ENCODE measurements at places on chromosomes 3 and 15.

GRCh38 chr15:45242289-45242688 lies 9.7 kb upstream of the SLC28A2 start:
- no peak for DNase-seq

DNA sequence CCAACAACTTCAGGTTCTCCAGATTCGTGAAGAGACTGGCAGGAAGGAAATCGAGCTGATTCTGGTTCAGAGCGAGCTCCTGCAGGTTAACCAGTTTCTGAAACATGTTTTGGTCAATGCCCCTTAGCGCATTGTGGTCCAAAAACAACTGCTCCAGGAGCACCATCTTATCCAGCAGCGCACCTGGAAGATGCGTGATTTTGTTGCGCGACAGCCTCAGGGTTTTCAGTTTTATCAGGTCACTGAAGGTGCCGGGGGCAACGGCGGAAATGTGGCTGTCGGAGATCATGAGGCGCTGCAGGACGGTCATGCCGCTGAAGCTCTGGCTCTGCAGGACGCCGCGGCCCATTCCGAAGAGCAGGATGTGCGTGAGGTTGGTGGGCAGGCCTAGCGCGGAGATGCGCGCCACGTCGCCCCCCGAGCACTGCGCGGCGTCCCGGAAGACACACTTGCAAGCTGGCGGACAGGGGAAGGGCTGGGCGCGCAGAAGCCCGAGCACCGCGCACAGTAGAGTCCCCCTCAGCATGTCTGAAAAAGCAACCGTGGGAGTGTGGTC lies 1.2 kb downstream of the GP5 start:
- no peak for DNase-seq

GRCh38 chr15:47802216-47802615 lies 84.9 kb downstream of the SEMA6D start:
- no peak for DNase-seq

GRCh38 chr15:73751899-73752805 lies 999 bp downstream of the INSYN1 start:
- no peak for DNase-seq

DNA sequence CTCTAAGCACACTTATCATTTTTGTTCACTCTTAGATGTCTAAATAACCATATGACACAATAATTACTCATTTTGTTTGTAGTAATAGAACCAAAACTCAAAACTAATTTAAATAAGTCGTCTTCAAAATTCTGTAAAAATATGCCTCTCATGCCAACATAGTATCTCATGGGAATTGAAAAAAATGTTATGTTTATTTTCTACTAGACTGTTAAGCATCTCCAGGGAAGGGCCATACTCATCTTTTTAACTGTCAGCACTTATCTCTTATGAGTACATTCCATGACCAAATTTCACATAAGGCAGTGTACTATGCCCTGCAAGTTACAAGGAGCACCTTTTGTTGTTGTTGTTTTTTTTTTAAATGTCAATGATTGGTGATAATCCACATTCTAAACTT lies 18.3 kb upstream of the USF3 start:
- DNase-seq: no peak

DNA sequence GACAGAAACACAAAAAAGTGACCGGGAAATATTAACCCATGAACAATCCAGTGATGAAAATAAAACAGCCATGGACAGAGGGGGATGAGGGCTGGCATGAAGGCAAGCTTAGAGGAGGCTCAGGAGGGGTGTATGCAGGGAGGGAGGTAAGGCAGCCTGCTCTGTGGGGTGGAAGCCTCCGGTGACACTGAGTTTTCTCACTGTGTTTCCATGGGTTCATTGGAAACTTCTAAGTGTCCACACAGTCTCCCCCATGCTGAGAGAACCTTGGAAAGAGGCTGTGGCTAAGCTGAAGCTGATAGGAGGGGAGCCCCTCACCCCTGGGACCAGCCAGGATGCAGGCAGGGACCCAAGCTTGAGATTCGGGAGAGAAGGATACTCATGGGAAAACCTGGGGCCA lies 6.8 kb upstream of the SKOR1 start:
- DNase-seq: no peak

DNA sequence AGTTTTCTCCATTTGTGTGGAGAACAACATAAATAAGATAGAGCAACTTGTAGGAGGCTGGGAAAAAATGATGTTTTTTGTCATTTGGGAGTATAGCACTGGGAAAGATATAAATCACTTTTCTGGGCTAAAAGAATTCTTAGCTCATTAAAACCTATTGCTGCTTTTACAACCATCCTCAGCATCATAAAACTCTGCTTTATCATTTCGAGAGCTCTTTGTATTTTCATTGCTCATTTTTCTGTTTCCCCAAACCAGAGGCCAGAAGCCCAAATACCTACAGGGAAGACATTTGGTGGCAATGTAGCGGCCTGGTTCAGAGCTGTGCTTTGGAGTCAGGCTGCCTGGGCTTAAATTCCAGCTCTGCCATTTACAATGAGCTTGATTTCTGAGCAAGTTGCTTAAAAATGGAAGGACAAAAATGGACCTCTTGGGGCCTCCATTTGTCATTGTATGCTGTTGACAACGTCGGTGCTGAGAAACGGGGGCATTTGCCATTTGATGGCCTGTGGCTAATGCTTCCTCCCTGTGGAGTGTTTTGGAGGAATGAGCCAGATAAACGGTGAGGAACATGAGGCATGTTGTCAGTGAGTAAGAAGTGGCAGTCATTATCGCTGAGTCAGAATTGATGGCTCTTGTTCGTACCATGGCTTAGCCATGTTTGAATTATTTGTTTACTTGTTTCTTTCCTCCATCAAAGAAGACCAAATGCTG lies 260.0 kb downstream of the EBLN2 start:
- DNase-seq: no peak

GRCh38 chr3:32457971-32458471 lies 44.6 kb downstream of the CMTM6 start:
- DNase-seq: no peak

GRCh38 chr15:44149224-44149623 lies 45.8 kb downstream of the FRMD5 start:
- no peak for DNase-seq

- no peak for DNase-seq
Observed at GRCh38 chr15:78272316-78272715, 8.0 kb downstream of the DNAJA4 start.

- no peak for DNase-seq
Observed at GRCh38 chr15:49706805-49707204, 86.0 kb downstream of the DTWD1 start.

- DNase-seq: no peak
Observed at GRCh38 chr3:16480861-16481545, 32.5 kb downstream of the RFTN1 start.

GRCh38 chr3:183484431-183485075 lies 56.1 kb upstream of the MCF2L2 start:
- no peak for DNase-seq

DNA sequence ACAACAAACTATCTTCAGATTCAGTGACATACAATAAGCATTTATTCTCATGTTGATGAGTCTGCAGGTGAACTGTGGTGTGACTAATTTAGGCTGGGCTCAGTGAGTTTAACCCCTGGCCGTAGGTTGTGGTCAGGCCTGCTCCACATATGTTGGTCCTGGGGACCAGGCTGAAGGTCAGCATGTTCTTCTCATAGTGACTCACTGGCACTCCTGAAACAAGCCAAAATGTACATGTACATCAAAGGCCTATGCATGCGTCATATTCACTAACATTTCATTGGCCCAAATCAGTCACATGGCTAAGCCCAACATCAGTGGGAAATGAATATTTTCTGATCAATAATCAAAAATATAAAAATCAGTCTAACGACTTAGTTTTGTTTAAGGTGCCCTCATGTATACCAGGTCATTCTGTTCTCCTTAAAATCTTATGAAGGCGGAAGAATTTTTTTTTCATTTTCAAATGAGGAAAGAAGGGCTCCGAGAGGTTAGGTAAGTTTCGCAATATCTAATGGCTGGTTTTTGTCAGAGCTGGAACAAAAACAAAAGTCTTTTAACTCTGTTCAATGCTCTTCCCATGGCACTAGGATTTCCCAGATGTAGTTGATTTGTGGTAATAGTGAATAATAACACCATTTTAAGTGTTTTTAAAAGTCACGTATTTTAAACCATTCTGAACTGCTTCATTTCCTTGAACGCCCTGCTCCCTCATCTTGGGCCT lies 148.5 kb downstream of the MFSD1 start:
- DNase-seq: no peak

DNA sequence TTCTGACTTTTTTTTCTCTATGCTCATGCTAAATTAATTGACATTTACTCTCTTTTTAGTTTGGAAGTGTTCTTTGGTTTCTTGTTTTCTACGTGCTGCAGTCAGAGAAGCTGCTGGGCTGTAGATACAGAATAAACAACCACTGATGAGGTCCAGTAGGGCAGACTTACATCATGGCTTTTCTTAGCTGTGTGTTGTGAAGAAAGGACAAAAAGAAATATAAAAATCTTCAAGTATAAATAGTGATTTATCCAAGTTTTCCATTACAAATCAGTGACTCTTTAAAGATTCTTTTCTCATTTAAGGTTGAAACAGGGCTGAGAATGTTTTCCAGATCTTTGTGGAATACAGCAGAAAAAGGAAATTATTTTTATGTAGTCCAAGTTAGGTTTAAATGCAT lies 122.2 kb downstream of the CMSS1 start:
- DNase-seq: no peak

DNA sequence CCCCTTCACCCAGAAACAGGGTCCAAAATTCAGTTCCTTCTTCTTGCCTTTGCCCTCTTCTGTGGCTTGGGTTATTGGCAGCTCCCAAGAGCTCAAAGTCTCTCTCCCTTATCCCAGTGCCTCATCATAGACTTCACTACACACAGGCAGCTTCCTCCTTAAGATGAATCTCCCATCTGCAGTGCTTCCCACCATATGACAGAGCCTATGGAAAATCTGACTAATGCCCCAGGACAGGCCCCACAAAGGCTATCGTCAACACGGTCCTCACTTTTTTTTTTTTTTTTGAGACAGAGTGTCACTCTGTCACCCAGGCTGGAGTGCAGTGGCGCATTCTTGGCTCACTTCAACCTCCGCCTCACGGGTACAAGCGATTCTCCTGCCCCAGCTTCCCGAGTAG lies 194.1 kb downstream of the MEX3B start:
- DNase-seq: no peak

- no peak for DNase-seq
Observed at GRCh38 chr3:137471558-137472204, 292.4 kb upstream of the SOX14 start.

DNA sequence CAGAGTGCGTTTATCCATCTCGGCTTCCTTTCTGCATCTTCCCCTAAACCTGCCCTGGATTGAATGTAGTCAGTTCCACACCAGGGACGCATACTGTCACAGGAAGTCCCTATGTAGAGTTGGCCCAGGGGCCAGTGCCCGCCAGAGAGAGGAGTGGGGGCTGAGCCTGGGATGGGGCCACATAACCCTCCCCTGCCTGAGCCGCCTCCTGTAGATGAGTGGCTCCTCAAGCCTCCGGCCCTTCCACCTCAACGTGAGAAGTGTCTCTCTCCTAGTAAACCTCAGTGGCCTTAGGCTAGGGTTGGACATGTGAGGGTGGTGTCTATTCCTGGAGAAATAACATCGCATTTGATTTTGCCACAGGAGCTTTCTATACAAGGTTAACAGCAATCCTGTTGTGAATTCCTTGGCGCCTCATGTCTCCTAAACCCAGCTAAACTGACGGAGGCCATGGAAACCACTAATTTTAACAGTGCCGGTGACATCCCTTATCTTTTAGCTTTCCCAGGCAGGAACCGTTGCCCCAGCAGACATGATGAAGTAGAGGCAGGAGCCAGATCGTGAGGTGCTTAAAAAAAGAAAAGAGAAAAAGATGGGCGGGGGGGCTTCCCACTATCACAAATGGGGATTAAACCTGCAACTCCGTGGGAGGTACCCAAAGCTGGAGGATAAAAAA lies 171.1 kb downstream of the CHDH start:
- no peak for DNase-seq

GRCh38 chr3:135023996-135024658 lies 229.1 kb downstream of the EPHB1 start:
- DNase-seq: no peak

- no peak for DNase-seq
Observed at GRCh38 chr3:104554425-104554824, 812.3 kb upstream of the ALCAM start.

- no peak for DNase-seq
Observed at GRCh38 chr3:114685161-114685560, 391.3 kb downstream of the TIGIT start.

DNA sequence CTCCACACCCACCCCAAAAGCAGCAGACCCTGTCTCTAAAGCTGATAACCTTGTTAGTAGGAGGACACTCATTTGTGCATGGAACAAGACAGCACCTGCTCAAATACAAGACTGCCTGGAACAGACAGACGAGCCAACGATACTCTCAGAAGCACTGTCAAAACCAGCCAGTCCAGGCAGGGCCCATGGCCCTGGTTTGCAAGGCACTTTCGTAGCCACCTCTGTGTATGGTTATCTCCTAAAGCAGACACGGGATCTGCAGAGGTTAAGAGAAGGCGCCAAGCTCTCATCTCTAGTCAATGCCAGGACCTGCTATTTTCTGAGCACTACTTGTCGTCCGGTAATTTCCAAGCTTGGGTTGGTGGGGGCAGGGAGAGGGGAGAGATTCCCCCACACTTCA lies 10.5 kb downstream of the NTRK3 start:
- no peak for DNase-seq

- no peak for DNase-seq
Observed at GRCh38 chr15:28086175-28086703, 12.9 kb downstream of the OCA2 start.

GRCh38 chr15:41727143-41727542 lies 47.1 kb upstream of the MAPKBP1 start:
- DNase-seq: no peak

GRCh38 chr3:124800511-124801258 lies 70.4 kb downstream of the UMPS start:
- DNase-seq: peak; percentile 34

- no peak for DNase-seq
Observed at GRCh38 chr15:73755481-73755880, 2.3 kb upstream of the INSYN1 start.

DNA sequence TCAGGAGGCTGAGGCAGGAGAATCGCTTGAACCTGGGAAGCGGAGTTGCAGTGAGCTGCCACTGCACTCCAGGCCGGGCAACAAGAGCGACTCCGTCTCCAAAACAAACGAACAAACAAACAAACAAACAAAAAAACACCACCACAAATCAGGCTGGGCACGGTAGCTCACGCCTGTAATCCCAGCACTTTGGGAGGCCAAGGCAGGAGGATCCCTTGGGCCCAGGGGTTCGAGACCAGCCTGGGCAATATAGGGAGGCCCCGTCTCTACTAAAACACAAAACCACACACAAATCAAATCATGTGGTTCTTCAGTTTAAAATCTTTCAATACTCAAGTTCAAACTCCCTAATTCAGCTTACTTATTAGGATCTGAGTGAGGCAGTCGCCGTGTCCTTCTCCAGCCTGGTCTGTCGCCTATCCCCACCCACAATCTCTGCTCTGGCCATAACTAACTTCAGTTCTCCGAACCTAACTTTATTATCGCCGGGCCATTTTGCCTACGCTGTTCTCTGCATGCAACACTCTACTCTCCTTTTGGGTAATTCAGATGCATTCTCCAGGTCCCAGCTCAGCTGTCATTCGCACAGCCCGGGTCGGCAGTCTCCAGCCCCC lies 660 bp upstream of the RTF1 start:
- DNase-seq: no peak

All from anterior cingulate cortex (tissue), 58 donors.